ENCODE measurements at places on chromosomes 6 and 20. TPM values are rescaled to one million over a fixed set of nuclear protein-coding genes. Genes with fewer than 3 reads are reported as not detected.

The MICB gene
- 37.8 TPM for total RNA-seq

The ZBTB46 gene
- 0.10 TPM for total RNA-seq

The MOG gene
- total RNA-seq: not detected

The RCAN2 gene
- total RNA-seq: 0.07 TPM

The NKAPL gene
- 0.20 TPM for total RNA-seq

The OR12D3 gene
- total RNA-seq: not detected

The AARS2 gene
- 15.8 TPM for total RNA-seq

The SIRPA gene
- total RNA-seq: not detected

The C6orf132 gene
- not detected for total RNA-seq

The CALHM6 gene
- 15.8 TPM for total RNA-seq

The CDH22 gene
- not detected for total RNA-seq

The IP6K3 gene
- total RNA-seq: not detected

The CLPSL2 gene
- total RNA-seq: not detected

Data from activated naive CD4-positive, alpha-beta T cell treated with anti-CD3 and anti-CD28 coated beads, Interleukin-2, amount 10 ng/mL, durations not matched to agents 5 hours and 36 hours (primary cell).